ENCODE measurements at places on chromosomes 1 and 21.

DNA sequence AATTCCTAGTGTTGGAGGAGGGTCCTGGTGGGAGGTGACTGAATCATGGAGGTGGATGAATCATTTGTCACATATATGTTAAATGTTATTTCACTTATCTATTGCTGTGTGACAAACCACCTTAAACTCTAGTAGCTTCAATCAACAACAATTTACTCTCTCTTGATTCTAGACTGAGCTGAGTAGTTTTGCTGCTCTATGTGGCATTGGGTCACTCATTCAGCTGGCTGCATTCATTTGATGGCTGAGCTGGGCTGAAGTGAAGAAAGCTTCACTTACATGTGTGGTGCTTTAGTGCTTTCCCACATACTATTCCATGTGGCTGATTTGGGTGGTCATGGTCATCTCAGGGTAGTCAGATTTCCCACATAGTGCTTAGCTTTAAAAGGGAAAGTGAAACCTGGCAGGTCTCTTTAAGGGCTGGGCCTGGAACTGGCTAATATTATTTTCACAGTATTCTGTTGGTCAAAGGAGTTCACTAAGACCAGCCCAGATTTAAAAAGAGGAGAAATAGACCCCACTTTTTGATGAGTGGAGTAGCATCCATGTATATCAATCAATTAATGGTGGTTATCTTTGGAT, 10.5 kb downstream of the DNAH14 start:
- no peak for DNase-seq

GRCh38 chr1:181104042-181104789, 15.7 kb downstream of the IER5 start:
- no peak for DNase-seq

DNA sequence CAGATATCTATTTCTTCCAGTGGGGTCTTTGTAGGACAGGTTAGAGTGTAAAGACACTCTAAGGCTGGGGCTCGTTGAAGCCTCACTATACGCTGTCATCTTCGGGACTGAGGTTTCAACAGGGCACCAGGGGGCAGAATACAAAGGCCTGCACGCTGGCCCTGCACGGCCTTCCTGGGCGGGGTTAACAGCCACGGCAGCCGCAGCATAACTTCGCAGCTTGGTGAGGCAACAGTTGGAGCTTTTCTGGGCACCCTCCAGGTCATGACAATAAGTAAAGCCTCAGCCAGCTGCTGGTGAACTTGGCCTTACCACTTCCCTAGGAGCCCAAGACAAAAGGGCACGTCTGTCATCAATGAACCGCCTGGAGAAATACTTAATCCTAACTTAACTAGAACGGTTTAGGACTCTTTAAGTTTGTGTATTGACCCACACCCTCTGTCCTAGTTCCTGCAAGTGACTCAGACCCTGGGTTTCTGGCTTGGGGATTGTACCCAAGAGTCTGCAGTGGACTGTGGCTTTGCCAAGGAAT, 2.3 kb upstream of the RUNX1 start:
- peak; percentile 98 for DNase-seq

- DNase-seq: no peak
Measured at GRCh38 chr1:54397980-54398379, 8.2 kb downstream of the SSBP3 start.

DNA sequence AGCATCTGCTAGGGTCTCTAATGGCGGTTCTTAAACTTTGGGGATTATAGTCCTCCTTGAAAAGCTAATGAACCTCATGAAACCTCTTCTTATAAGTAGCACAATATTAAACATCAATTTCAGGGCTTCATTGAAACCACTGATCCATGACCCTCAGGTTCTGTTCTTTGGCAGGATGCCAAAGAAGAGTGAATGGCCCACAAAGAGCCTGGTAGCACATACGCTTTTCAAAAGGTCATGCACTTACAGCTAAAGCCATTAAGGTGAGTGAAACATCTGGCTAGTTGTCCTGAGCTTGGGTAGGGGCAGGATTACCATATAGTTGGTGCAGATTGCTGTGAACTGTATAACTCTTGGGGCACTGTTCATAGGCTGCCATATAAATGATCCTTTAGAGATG, 42.3 kb downstream of the MDM4 start:
- DNase-seq: no peak

- peak; percentile 76 for DNase-seq
Measured at GRCh38 chr1:205983925-205984725, 19.1 kb downstream of the RAB7B start.

- DNase-seq: no peak
Measured at GRCh38 chr1:235022981-235023710, 105.5 kb downstream of the TOMM20 start.

GRCh38 chr1:153395776-153396175, 4.9 kb upstream of the S100A8 start:
- DNase-seq: no peak

DNA sequence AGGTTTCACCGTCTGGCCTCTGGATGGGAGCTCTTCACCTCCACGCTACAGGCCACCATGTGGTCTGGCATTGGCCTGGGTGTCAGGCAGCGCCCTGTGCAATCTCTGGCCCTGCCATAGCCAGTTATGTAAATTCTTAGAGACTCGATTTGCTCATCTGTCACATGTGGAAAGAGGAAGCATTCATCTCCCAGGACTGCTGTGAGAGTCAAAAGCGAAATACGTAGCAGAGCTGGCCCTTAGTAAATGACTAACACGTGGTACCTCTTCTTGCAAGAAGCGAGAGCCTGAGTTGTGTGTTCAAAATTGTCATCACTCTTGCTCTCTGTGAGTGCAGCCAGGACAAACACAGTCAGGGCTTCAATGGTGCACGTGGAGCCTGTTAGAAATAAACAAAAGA, 159.0 kb upstream of the BACE2 start:
- no peak for DNase-seq

DNA sequence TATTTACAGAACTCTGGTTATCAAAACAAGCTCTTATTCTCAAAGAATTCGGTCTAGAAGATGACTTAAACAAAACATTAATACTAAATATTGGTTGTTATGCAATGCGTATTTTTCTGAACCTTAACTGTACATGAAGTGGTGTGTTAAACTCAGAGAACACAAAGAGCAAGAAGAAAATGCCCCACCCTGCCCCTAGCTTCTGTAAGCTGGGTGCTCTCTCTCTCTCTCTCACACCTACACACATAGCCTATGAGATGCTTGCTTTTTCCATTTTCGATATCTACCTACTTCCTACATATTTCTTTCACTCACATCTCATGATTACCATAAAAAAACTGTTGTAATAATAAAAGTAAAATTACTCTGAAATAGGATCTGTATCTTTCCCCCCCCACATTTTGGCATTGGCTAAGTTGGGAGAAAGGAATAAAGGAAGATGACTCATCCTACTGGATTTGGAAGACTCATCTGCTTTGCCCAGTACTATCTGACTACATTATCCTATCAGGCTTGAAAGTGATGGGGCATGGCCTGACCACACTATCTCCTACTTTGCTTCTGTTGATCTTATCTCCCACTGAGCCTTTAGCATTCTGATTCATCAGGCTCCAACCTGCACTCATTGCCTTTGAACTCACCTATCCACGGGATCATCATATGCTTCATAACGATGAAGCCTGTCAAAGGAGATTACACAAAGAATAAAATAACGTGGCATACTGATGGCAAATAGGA, 2.9 kb downstream of the CRYZ start:
- no peak for DNase-seq

GRCh38 chr1:110870721-110871388, 2.1 kb upstream of the CD53 start:
- no peak for DNase-seq

- no peak for DNase-seq
Measured at GRCh38 chr1:89143484-89143883, 17.6 kb upstream of the GBP2 start.

GRCh38 chr1:21175324-21175669, 1.4 kb downstream of the EIF4G3 start:
- peak; percentile 85 for DNase-seq

GRCh38 chr1:51564124-51564523, 45.1 kb upstream of the EPS15 start:
- no peak for DNase-seq

GRCh38 chr1:171800342-171800741, 18.9 kb downstream of the METTL13 start:
- no peak for DNase-seq

- DNase-seq: no peak
Measured at GRCh38 chr21:26140164-26140579, 30.4 kb downstream of the APP start.

DNA sequence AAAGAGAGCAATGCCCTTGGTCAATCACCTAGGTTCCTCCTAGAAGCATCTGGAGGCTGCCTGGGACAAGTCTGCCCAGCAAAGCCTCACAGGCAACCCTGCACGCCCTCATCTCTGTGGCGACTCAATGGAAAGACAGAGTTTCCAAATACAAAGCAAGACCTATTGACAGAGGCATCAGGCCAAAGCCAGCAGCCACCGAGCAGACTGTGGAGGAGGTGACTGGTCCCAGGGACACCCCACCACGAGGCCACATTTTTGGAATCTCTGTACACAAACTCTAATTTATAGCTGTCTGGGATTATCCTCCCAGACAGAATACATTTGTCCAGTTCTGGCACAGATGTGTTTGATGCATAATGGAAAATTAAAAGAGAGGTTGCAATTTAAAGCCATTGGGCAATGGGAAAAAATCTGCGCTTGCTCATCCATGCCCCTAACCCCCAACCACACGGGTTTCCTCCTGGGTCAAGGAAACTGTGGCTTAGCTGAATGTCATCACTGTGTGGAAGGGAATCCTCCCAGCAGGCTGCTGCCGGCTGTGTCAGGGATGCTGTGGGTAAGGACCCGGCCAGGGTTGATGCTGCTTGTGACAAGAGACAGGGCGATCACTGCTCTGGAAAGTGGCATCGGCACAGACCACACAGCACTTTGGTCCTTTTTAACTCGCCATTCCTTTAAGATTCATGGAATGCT, 14.3 kb downstream of the TSPAN2 start:
- DNase-seq: no peak

DNA sequence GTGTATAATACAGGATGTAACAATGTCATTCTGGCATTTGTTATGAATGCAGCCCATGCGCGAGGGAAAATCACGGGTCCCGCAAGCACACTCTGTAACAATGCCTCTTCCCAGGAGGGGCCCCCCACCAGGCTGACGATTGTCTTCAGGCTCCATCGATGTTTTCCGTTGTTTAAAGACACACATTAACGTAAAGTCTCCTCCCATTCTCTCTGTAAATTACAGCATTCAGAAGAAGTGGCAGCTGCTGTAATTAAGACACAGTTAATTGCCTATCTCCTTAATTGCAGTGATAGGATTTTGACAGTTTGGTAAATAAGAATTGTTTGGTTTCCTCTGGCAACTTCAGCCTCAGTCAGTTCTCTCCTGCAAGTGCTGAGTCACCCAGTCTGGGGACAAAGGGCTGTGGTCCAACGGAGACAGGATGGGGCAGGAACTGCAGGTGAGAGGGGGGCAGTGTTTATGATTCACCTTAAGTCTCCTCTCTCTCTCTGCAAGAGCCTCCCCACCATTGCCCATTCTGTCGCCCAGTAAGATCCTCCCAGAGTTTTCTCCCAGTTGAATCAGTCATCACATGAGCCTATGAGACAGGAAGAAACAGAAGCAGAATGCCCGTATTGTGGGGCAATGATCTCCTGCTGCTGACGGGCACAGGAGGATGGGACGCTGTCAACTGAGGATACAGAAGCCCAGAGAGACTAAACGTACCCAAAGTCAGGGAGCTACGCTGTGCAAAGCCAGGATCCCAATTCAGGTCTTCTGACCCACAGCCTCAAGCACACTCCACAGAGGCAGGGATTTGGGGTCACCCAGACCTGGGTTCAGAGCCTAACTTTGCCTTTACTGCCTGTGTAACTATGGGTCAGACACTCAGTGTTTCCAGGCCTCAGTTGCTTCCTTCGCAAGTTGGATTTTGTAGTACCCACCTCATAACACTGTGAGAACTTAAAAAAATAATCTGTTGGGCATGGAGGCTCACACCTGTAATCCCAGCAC, 110.0 kb downstream of the ADSS2 start:
- DNase-seq: no peak

- DNase-seq: no peak
Measured at GRCh38 chr1:17235135-17235885, 13.6 kb upstream of the PADI3 start.

GRCh38 chr1:160420881-160421842, 20.8 kb downstream of the VANGL2 start:
- DNase-seq: no peak

DNA sequence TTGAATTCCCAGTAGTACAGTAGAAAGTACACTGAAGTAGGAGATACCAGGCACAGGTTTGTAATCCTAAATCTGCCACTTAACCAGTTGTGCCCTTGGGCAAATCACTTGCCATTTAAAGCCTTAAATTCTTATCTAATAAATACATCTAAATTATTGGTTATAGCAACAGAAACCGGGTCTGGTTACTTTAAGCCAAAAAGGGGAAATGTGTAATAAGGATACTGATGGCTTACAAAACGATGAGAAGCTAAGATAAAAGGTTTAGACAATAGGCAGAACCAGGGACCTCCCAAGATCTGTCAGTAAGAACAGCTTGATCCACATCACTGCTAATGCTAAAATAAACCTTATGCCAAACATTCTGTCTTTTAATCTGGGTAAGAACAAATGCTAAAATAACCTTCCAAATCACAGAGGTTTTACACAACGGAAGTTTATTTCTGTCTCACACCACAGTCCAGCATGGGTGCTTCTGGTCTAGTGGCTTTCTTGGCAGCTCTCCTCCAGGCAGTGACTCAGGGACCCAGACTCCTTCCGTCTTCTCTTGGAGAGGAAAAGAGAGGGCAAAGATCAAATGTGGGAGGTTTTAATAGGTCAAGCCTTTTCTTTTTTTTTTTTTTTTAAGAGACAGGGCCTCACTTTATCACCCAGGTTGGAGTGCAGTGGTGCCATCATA, 16.5 kb upstream of the ZMYM1 start:
- DNase-seq: peak; percentile 60

GRCh38 chr1:236030534-236030933, 34.4 kb downstream of the NID1 start:
- DNase-seq: no peak

DNA sequence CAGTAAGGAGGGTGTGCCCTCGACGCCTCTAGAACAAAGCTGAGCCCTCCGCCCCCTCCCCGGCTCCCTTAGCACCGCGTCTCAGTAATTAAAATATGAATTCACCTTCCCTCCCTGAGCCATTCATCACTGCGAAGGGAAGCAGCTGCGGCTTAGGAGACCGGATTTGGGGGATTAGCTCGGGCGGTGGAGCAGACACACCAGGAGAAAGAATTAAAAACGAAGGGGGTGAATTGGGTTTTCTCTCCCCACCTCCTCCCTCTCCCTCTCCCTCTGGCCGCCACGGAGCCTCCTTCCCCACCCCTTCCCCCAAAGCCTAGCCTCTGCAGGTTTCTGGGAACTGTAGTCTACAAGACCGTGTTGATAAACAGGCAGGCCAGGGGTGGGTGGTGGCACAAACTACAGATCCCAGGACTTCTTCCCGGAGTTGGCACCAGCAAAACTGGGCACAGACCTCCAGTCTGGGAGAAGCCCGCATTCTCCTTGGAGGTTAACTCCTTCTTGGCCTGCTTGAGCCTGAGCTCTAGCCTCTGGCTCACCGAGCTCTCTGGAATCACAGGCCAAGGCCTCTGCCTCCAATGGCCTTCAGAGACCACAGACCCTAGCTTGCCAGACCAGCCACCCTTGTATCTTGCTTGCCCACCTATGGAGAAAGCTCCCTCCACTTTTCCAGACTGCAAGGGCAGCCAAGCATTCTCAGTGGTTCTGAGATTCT, 10.8 kb downstream of the BLACAT1 start:
- no peak for DNase-seq

GRCh38 chr21:45016406-45017038, 57.9 kb upstream of the ADARB1 start:
- no peak for DNase-seq
